ENCODE measurements at places on chromosomes 3 and 15.

GRCh38 chr3:8595695-8596115 is 48.9 kb downstream of the SSUH2 start:
- DNase-seq, result no peak

- DNase-seq, result no peak
These were observed 481 bp upstream of the CRYBG3 start for GRCh38 chr3:97821287-97821773.

GRCh38 chr3:65597226-65597951 is 441.3 kb downstream of the MAGI1 start:
- DNase-seq, result no peak

GRCh38 chr15:40550341-40551037 is 14.4 kb downstream of the CCDC32 start:
- no peak for DNase-seq

Measured in skeletal muscle cell (primary cell).